ENCODE measurements at places on chromosomes 7 and 10.

- no peak for DNase-seq
These were observed 35.0 kb upstream of the ZNF32 start for GRCh38 chr10:43683451-43684291.

DNA sequence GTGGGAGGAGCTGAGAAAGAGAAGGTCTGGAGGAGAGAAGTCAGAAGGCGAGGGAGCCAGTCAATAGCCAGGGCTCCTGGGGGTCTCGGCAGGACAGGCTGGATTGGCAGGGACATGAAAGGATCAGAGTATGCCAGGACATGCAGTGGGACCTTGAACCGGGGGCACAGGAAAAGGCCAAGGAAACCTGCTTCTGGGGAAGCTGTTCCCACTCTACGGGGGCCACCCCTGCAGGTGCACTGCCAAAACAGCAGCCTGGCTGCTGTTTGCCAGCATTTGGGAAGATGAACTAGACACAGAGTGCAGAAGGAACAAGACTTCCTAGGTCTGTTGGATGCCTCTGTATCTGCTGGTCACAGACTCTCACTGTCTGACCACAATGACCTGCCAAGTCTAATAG is 194.9 kb upstream of the PRSS58 start:
- DNase-seq = no peak

GRCh38 chr7:109109558-109109957 is 539.9 kb downstream of the DNAJB9 start:
- DNase-seq = no peak

DNA sequence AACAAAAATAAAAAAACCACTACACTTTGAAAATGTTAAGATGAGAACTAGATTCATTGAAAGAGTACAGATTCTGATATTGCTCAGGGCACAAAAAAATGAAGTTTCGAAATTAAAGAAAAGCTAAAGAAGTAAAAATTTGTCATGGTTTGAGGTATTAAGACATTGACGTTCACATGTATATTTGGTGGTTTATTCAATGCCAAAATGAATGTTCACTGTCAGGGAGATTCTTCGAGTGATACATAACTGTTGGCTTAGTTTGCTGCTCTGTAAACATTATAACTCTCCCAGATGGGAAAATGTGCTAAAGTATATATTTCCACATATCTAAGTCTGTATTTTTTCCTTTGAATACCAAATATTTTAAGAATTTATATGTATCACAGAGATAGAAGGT is 345.0 kb downstream of the SEMA3D start:
- peak; percentile 11 for DNase-seq

- no peak for DNase-seq
These were observed 60.0 kb upstream of the CYTH3 start for GRCh38 chr7:6332386-6332785.

DNA sequence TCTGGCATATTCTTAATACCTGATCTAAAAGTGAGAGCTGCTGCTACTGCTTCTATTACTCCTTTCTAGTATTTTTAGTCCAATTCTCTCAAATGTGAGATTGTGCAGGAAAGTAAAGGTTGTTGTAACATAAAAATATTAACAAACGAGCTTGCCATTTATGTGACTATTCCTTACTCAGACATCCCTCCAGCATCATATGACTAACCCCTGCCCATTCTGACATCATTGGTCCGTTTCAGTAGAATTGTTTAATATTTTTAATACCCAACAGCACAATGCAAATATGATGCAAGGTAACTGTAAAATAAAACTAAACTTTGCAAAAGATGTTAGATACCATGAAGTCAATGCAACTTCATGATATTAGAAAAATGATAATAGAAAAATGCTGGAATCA is 83.6 kb downstream of the CFAP58 start:
- no peak for DNase-seq

- DNase-seq = no peak
These were observed 103.7 kb downstream of the TRIM24 start for GRCh38 chr7:138563808-138564207.

- DNase-seq = no peak
These were observed 76.0 kb downstream of the ZFAND4 start for GRCh38 chr10:45596526-45596925.

DNA sequence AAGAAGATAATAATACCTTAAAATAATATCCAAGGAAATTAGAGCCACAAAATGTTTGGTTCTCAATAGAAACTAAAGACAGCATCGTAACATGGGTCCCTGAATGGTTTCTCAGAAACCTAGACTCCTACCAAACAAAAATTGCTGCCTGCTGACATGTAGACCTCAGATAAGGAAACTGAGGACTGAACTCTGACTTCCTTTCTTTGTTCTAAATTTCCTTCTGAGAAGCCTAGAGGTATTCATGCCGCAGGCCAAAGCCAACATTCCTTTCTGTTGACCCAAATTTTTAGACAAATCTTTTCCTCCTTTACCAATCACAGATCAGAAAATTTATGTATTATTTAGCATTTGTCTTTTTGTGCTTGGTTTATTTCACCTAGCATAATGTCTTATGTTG is 816.7 kb upstream of the PHF14 start:
- DNase-seq = no peak

DNA sequence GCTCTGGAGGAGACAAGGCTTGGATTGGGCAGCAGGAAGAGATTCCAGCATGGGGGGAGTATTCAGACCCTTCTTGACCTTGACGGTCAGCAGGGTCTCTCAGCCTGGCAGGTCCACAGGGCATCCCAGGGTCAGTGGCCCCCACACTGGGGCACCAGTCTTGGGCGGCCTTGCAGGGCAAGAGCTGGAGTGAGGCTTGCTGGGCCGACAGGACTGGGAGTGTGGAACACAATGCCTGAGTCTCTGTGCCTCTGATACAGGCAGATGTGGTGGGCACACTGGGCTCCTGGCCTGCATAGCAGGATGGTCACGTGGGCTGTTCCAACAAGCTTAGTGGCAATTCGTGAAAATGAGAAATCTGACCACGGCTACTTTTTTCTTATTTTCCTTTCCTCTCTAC is 229.7 kb downstream of the TCERG1L start:
- no peak for DNase-seq

All from AG04450 (cell line).